ENCODE measurements at places on chromosomes 3 and 15. TPM values are rescaled to one million over a fixed set of nuclear protein-coding genes. Genes with fewer than 3 reads are reported as not detected.
A peak's percentile ranks its signal among the peaks of the same experiment; 100 is the strongest.

DNA sequence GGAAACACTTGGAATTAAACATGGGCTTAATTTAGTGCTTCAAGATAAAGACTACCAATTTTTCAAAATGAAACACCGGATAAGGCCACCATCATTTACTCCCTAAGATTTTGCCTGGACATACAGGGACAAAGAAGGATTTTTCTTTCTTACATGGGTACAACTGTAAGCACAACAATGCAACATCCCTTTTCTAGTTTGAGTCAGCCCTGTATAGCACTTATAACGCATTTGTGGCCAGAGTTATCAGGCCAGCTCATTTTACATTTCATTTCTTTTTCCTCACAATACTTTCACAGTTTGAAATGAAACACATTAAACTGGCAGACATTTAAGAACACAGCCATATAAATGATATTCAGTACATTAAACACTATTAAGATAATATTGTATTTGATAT is 9.8 kb upstream of the SUCNR1 start:
- DNase-seq, result no peak

GRCh38 chr3:24684506-24685023 is 189.9 kb upstream of the THRB start:
- no peak for DNase-seq

DNA sequence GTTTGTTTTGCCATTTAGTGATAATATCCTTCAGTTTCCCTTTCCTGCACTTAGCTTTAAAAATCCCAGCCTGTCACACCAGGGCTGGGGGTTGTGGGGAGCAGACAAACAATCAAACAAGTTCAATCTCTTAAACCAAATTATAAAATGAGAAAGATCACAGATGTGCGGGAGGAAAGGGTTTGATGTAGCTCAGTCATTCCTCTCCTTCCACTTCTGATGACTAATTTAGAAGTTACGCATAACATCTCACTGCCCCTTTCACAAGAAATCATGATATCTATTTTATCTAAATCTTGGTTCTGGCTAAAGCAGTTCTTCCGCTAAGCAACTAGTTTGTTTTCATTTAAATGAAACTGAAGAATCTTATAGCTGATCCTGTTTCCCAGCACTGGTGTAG is 34.1 kb upstream of the ATG7 start:
- DNase-seq, result no peak

DNA sequence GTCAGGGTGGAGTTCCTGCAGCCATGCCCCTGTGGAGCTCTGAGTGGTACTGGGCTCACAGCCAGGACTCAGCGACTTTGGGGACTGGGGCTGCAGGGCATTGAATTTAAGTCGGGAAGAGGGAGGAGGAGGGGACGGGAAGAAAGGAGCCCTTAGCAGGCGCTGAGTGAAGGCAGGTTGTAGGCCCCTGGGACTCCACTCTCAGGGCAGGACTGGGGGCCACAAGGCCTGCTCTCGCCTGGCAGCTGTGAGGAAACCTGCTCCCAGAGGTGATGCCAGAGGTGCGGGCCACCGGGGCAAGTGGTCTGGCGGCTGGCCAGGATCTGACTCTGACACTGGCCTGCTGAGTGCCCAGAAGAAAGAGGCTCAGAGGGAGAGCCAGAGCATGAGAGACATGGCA is 73.5 kb downstream of the EPHB3 start:
- DNase-seq, result no peak

DNA sequence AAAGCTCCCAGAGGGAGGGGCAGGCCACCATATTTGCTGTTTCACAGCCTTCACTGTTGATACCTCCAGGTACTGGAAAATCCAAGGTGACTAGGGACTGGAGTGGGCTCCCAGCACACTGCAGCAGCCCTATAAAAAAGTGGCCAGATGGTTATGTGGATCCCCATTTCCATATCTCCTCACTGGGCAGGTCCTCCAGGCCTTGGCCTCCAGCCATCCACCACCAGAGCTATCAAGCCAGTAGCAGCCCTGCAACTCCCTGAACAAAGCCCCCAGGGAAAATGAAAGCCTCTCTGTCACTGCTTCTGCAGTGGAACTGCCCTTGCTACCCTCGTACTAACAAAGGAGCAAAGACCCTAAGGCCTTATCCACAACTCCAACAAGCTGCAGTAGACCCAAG is 58.4 kb downstream of the ILDR1 start:
- no peak for DNase-seq

DNA sequence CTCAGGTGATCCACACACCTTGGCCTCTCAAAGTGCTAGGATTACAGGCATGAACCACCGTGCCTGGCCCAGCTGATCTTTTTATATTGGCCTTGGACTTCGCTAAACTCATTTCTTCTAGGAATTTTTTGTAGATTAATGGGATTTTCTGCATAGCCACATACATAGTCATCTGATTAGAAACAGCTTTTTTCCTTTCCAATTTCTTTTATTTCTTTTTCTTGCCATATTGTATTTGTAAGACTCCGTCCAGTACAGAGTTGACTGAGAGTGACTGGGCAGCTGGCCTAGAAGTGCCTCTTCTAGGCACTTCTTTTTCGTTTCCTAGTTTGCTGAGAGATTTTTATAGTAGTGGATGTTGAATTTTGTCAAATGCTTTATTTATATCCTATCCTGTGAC is 37.4 kb downstream of the ARIH1 start:
- no peak for DNase-seq

DNA sequence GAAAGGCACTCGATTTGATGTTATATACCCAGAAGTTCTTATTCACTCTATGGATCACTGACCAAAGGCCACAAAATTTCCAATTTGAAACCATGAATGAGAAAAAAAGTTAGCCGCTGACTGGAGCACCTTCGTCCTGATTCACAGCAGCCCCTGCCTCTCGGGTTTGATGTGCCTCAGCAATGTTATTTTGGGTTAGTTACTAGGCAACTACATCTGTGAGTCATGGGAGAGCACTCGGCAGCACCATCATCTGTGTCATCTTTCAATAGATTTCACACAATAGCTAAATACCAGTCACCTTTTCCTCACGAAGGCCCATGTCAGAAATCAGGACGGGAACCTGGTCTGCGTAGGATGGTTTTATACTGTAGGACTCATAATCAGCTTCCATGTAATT is 269.2 kb downstream of the ZBBX start:
- DNase-seq, result no peak

GRCh38 chr3:127808197-127808596 is 14.1 kb downstream of the MGLL start:
- no peak for DNase-seq

GRCh38 chr3:46221938-46222337 is 13.8 kb upstream of the CCR1 start:
- DNase-seq, result no peak

DNA sequence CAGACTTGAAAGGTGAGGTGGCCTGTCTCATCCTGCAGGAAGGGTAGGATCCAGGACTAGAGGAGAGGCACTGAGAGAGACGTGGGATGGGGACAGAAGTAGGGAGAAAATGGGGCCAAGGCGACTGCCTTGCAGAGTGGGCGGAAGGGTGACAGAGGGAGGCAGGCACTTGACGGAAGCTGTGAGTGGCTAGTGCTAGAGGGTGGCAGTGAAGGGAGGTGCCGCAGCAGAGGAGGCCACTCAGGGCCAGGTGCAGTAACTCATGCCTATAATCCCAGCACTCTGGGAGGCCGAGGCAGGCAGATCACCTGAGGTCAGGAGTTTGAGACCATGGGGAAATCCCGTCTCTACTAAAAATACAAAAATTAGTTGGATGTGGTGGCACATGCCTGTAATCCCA is 7.3 kb downstream of the CCDC33 start:
- no peak for DNase-seq

- no peak for DNase-seq
These were observed 181.2 kb upstream of the TTC14 start for GRCh38 chr3:180420804-180421203.

- no peak for DNase-seq
These were observed 21.7 kb upstream of the FMN1 start for GRCh38 chr15:33215941-33216872.

DNA sequence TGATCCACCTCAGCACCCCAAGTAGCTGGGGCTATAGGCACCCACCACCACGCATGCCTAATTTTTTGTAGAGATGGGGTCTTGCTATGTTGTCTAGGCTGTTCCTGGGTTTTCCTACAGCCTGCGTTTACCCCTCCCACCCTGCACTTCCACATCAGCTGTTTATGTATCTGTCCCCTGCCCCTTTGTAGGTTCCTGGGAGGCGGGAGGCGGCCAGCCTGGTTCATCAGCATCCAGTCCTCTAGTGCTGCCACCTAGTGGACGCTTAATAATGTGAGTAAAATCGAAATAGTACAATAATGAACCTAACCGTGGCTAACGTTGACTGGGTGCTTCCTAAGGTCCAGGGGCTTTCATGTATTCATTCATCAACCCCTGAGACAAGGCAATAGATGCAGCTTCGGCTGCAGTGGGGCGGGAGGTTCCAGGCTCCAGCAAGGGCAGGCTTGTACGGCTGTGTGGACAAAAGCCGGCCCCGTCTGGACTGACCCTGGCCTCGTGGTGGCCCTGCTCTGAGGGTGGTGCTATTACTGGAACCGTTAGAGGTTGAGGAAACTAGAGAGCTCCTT is 1.2 kb upstream of the LCTL start:
- DNase-seq, result peak; percentile 88

DNA sequence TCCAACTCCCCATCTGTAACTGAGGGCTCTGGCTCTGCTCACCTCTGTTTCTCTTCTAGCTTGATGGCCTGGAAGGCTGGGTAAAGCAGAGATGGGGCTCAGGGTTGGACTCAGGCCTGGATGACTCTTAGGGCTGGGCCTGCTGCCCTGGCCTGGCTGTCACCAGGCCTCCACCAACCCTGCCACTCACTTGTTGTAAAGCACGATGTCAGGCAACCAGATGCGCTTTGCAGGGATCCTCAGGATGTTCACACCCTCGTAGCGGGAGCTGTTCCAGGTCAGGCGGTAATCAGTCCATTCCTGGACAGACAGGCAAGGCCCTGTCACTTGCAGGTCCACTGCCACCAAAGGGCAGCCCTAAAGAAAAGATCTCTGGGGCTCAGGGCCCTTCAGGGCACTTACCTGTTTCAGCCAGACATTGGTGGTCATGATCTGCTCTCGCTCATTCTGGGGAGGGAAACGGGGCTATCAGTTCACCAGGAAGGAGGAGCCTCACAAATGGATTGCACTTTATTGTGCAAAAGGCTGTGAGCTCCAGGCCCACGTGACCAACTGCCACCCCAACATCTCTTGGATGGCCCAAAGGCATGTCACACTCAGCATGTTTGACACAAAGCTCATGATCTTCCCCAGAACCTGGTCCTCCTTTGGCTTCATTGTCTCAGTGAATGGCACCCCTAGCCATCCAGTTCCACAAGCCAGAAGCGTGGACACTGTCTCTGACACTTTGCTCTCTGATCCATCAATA is 9.9 kb downstream of the CHRNB4 start:
- DNase-seq, result no peak

DNA sequence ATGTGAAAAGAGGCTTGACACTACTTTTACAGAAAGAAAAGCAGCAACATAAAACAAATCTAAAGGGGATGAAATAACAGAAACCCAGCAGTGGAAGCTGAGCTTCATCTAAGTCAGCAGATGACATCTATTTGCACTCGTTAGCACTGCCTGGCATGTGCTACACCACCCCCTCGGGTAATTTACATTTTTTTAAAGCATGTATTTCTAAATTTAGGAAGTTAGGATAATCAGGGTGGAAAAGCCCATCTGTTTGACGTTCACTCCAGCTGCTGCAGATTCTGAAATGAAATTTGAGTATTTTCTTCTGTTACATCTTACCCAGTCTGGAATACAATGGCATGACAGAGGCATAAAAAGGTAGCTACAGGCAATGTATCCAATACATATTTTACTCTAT is 20.7 kb downstream of the IGSF11 start:
- no peak for DNase-seq

DNA sequence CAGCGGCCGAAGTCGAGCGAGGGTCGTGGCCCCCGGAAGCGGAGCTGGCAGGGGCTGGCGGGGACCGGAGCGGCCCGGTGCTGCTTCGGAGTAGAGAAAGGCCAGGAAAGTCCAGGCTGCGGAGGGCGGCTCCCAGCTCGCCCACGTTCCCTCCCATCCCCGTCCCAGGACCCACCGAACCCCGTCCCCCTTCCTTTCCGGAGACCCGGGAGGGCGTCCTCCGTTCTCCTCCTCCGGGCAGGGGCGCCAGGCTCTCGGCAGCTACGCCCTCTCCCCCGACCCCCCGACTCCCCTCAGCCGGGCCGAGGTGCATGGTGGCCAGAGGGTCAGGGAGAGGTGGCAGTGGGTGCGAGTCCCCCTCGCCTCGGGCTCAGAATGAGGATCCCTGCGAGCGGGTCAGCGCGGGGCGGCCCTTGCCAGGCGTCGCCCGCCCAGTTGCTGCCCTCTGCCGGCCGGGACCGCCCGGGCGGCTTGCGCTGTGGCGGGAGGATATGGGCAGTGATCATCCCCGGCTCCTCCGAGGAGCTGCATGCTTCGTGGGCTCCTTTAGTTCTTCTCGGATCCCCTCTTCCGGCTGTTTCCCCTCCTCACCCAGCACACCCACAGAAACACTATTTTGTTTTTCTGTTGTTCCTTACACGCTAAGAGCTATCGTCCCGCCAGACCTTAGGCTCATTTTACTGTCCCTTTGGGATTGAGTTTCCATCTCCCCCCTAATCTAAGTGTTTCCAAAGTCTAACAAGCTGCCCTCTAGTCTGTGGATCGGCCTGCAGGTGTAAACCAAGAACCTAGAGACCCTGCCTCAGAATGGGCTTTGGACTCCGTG is 744 bp upstream of the ALDH1A2 start:
- DNase-seq, result peak; percentile 78

DNA sequence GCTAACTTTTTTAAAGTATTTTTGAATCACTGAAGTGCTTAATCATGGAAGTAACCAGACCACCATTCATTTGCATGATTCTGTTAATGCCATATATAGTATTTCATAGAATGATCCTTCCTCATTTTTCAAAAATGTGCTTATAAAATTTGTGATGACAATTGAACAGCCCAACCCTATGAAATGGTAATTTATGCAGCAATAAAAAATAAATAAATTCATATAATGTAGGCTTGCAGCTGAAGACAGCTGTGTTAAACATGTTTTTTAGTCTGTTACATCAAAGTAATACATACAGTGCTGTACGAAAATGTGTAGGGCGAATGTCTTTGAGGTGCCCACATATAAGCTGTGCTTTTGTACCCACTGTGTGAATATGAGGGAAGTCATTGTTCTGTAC is 131.7 kb downstream of the FILIP1L start:
- no peak for DNase-seq

DNA sequence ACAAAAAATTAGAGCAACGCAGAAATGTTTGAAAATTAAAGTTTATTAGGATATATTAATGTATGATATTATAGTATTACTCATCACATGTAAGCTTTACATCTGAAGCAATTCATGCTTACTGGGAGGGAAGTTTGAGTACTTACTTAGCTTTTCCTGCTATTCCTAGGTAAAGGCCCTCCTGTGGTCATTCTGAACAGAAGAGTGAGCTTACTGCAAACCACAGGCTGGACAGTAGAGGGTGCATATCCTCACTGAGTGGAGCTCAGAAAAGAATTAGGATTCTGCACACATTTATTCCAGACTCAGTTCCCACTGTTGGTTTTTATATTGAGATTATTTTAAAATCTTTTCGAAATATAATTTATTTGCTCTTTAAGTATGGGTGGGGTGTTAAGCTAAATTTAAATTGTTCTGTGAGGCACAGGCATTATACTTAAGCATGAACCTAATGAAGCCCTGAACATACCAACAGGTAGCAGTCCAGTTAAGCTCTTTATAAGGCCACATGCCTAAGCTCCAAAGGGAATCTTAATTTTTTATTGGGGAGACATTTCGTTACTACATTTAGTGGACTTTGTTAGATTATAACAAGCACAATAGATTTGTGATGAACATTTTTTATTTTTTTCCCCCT is 10.2 kb downstream of the MRPS22 start:
- peak; percentile 65 for DNase-seq

Gene TRAT1
- total RNA-seq, result 0.16 TPM

Gene MESP2
- total RNA-seq, result 0.47 TPM

Gene TGM5
- not detected for total RNA-seq

Gene PPP2R3A
- total RNA-seq, result 0.22 TPM

Gene CDAN1
- total RNA-seq, result 34.4 TPM

Gene ZNF502
- 0.65 TPM for total RNA-seq
